ENCODE measurements at places on chromosomes 13 and 19.

- no peaks in the 10 kb centered on the region for H3K36me3 ChIP-seq
- H3K27me3 ChIP-seq = no peaks in the 10 kb centered on the region
- DNase-seq = no peak
These were observed 48.9 kb upstream of the TNFSF11 start for GRCh38 chr13:42525035-42525504.

DNA sequence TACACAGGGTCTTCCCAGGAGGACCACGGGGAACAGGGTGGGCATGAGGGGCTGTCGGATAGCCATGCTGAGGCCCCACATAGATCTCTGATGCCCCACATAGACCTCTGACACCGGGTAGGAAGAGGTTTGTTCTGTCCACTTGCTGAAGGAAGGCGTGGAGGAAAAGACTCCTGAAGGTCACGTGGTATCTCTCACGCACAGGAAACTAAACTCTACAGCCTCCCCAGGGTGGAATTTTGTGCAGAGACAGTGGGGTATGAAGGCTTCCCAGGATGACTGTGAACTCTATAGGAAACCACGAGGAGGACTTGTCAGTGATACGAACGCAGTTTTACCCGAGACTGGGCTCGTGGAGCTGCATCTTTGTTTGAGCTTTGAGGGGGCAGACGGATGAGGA is 2.8 kb downstream of the EVI5L start:
- H3K36me3 ChIP-seq = no peaks in the 10 kb centered on the region
- H3K27me3 ChIP-seq = peaks cover 1% of the 10 kb centered on the region
- DNase-seq = no peak
- H3K4me3 ChIP-seq = no peak overlapping the region

DNA sequence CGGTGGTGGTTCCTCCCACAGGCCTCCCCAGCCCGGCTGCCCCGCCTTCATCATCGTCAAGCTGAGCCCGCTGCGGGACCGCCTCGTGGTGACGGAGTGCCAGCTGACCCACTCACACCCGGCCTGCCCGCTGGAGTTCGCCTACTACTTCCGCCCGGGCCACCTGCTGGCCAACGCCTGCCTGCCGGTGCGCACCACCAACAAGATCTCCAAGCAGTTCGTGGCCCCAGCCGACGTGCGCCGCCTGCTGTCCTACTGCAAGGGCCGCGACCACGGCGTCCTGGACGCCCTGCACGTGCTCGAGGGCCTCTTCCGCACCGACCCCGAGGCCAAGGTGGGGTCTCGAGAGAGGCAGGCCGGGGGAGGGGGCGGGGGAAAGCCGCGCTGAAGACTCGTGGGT is 12.0 kb downstream of the ZSWIM9 start:
- no peaks in the 10 kb centered on the region for H3K4me1 ChIP-seq
- no peak for DNase-seq
- peaks cover 34% of the 10 kb centered on the region for H3K36me3 ChIP-seq
- no peak overlapping the region for H3K27ac ChIP-seq
- no peak overlapping the region for H3K4me3 ChIP-seq

GRCh38 chr13:34410678-34411077 is 531.4 kb upstream of the NBEA start:
- DNase-seq = no peak
- H3K4me1 ChIP-seq = no peaks in the 10 kb centered on the region
- H3K36me3 ChIP-seq = no peaks in the 10 kb centered on the region
- no peak overlapping the region for H3K4me3 ChIP-seq
- no peak overlapping the region for H3K27ac ChIP-seq

GRCh38 chr19:39533003-39533512 is 406 bp upstream of the EID2B start:
- H3K4me3 ChIP-seq = peak overlapping the region; percentile 92
- no peak for DNase-seq
- H3K4me1 ChIP-seq = peaks cover 27% of the 10 kb centered on the region

DNA sequence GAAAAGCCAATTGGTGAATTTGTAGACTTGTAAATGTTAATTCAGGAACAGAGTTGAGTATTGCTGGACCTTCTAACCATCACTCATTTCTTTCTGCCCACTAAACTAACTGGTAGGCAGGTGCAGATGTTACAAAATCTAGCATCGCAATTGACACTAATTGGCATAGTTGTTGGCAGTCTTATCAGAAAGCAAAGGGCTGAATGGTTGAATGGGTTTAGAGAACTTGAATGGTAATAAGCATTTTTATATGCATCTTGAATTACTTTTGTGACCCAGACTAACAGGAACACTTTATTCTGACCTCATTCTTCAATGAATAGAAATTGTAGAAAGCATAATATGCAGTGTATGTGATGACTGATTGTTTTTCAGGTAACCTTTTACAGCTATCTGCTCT is 189.1 kb downstream of the GGACT start:
- H3K36me3 ChIP-seq = peaks cover 32% of the 10 kb centered on the region
- no peaks in the 10 kb centered on the region for H3K27me3 ChIP-seq
- H3K4me3 ChIP-seq = no peak overlapping the region
- no peak overlapping the region for H3K27ac ChIP-seq

GRCh38 chr13:93422980-93423543 is 196.5 kb downstream of the GPC6 start:
- H3K27me3 ChIP-seq = no peaks in the 10 kb centered on the region
- DNase-seq = no peak
- no peaks in the 10 kb centered on the region for H3K4me1 ChIP-seq
- H3K4me3 ChIP-seq = no peak overlapping the region
- no peak overlapping the region for H3K27ac ChIP-seq

GRCh38 chr19:31436121-31436776 is 87.0 kb upstream of the TSHZ3 start:
- DNase-seq = no peak
- H3K4me3 ChIP-seq = no peak overlapping the region
- H3K4me1 ChIP-seq = no peaks in the 10 kb centered on the region
- no peak overlapping the region for H3K27ac ChIP-seq

DNA sequence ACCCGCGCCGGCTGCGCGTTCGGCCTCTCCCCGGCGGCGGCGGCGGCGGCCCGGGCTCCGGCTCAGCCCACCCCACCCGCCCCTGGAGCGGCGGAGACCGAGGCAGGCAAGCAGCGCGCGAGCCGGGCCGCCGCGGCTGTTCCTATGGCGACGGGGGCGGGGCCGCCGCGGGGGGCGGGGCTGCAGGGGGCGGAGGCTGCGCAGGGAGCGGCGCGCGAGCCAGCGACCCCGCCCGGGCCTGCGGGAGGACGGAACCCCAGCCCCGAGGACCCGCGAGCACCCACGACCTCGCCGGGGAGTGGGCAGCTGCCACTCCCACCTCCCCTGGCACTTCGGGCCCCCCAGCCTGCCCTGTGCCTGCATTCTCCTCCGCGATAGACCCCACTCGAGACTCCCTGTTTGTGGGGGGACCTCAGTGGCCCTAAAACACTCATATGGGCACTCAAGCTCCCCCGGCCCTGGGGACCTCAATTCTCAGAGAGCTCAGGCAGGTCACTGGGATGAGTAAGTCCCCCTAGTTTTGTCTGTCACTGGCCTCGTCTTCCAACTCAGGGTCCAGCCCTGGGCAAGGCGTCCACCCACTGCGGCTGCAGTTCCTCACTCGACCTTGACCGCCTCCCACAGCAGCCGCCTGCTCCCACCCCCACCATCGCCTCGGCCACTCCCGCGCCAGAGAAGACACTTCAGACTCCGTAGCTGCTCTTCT is at the start of gene CTXN1:
TSS of gene CTXN1 (minus strand) at position 115 of the 706 bp plus-strand sequence. CDS start 597 bp downstream, outside the sequence.
- H3K27me3 ChIP-seq = no peaks in the 10 kb centered on the region
- H3K4me3 ChIP-seq = peak within 1 kb of the TSS; percentile 56
- H3K27ac ChIP-seq = no peak within 1 kb of the TSS
- peak; percentile 78 for DNase-seq
- peaks cover 16% of the 10 kb centered on the region for H3K4me1 ChIP-seq
- H3K36me3 ChIP-seq = peaks cover 20% of the 10 kb centered on the region

GRCh38 chr13:97376981-97377380 is 57.0 kb upstream of the RAP2A start:
- H3K4me1 ChIP-seq = no peaks in the 10 kb centered on the region
- H3K36me3 ChIP-seq = peaks cover 2% of the 10 kb centered on the region
- H3K27me3 ChIP-seq = no peaks in the 10 kb centered on the region

- H3K36me3 ChIP-seq = no peaks in the 10 kb centered on the region
- no peak for DNase-seq
- H3K27ac ChIP-seq = no peak overlapping the region
- no peaks in the 10 kb centered on the region for H3K4me1 ChIP-seq
- peaks cover 6% of the 10 kb centered on the region for H3K27me3 ChIP-seq
These were observed 47.5 kb upstream of the ESD start for GRCh38 chr13:46844431-46844830.

DNA sequence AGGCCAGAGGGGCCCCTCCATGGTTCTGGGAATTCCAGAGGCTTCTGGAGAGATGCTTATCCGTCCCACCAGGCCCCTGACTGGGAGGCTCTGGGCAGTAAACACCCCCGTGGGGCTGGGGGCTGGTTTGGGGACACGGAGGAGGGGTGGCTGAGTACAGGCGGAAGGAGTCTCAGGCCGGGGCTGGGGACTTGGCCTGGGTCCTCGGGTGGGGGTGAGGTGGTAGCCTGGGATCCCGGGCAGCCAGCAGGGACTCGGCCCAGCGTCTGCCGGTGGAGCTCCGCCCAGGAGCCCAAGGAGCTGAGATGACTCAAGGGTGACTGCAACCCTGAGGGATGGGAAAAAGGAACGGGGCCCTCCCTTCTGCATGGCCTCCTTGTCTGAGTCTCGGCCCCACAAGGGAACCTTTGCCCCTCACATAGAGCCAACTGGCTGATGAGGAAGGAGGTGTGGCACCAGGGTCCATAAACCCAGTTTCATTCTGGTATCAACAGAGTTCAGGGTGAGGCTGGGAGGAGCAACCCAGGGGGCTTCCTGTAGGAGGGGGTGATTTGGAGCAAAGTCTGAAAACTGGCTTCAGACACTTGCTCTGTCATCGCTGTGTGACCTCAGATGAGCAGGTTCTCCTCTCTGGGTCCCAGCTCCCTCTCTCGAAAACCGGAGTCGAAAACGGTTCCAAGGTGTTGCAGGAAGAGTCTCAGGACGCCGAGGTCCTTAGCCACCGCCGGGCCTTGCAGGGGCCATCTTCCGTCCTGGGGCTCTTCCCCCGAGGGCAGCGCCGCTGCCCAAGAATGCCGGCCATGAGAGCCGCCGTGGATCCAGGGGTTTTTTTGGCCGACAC is 809 bp downstream of the MISP start:
- no peak overlapping the region for H3K4me3 ChIP-seq
- H3K27me3 ChIP-seq = peaks cover 2% of the 10 kb centered on the region
- H3K27ac ChIP-seq = no peak overlapping the region
- no peaks in the 10 kb centered on the region for H3K4me1 ChIP-seq

DNA sequence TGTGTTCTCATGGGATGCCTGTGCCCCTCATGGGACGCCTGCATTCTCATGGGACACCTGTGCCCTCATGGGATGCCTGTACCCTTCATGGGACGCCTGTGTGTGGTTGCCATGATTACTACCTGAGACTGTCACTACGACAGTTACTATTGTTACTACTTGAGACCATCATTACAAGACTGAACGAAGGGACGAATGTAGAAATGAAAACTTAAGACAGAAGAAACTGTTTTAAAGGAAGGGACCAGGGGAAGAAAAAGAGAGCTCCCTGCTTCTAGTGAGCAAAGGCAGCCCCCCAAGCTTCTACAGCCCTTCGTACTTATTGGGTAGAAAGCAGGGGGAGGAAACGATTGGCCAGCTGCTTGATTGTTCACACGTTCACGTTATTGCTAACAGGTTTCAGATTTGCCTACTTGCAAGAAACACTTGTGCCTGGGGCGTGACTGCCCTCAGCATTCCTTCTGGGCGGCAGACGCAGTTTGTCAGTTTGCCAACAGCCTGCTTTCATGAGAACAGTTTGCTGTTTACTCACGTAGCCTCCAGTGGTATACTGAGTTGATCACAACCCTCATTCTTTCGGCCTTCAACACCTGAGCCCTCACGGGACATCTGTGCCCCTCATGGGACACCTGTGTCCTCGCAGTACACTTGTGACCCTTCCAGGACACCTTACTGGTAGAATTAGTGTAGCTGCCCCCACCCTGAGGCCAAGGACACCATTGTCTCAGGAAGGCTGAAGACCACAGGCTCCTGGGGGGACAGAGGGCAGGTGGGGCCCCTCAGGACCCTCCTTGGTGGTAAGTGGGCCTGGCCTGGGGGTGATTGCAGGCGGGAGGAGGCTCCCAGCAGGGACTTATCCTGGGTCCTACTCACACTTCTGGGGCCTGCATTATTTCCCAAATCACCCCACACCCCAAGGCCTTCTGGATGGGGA is 2.5 kb upstream of the S1PR4 start:
- peak overlapping the region; percentile 85 for H3K27ac ChIP-seq
- H3K27me3 ChIP-seq = no peaks in the 10 kb centered on the region
- peak; percentile 40 for DNase-seq
- peak overlapping the region; percentile 69 for H3K4me3 ChIP-seq
- peaks cover 21% of the 10 kb centered on the region for H3K36me3 ChIP-seq
- H3K4me1 ChIP-seq = peaks cover 16% of the 10 kb centered on the region

DNA sequence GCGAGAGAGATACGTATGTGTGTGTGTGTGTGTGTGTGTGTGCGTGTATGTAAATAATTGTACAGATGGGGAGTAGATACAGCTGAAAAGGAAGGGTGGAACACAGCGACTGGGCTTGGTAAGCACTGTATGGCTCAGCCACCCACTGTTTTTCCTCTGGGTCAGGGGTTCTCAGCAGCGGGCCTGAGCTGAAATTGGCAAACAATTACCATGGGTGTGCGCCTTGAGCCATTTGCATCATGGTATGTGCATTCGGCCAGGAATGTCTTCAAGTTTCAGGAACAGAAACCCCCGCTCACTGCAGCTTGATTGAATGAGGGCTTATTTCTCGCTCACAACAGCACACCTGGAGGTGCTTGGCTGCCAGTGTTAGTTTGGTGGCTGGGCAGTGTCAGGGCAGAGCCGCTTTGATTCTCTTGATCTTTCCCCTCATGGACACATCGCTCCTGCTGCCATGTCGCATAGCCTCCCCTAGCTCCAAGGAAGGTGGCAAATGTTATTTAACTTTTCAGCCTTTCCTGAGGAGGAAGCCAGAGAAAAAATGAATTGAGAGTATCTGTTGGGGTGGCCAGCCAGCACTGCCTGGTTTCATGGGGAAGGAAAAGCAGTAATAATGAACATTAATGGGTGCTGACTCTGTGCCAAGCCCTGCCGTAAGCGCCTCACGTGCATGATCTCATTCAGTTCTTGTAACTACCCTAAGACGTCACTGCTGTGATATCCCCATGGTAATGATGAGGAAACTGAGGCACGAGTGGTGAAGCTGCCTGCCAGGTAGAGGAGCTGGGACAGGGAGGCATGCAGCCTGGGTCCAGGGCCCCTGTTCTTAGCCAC is 126.9 kb downstream of the SIPA1L3 start:
- H3K27me3 ChIP-seq = no peaks in the 10 kb centered on the region
- H3K4me1 ChIP-seq = no peaks in the 10 kb centered on the region
- DNase-seq = no peak
- H3K36me3 ChIP-seq = peaks cover 11% of the 10 kb centered on the region
- no peak overlapping the region for H3K27ac ChIP-seq
- no peak overlapping the region for H3K4me3 ChIP-seq

GRCh38 chr19:45515081-45515624 is 7.9 kb downstream of the VASP start:
- no peaks in the 10 kb centered on the region for H3K27me3 ChIP-seq
- peaks cover 55% of the 10 kb centered on the region for H3K4me1 ChIP-seq
- peak; percentile 26 for DNase-seq
- peak overlapping the region; percentile 91 for H3K27ac ChIP-seq
- peaks cover 36% of the 10 kb centered on the region for H3K36me3 ChIP-seq

Measured in activated CD8-positive, alpha-beta T cell treated with anti-CD3 and anti-CD28 coated beads for 36 hours (primary cell).